ENCODE measurements at places on chromosomes 2 and 18. TPM values are rescaled to one million over a fixed set of nuclear protein-coding genes. Genes with fewer than 3 reads are reported as not detected.

DNA sequence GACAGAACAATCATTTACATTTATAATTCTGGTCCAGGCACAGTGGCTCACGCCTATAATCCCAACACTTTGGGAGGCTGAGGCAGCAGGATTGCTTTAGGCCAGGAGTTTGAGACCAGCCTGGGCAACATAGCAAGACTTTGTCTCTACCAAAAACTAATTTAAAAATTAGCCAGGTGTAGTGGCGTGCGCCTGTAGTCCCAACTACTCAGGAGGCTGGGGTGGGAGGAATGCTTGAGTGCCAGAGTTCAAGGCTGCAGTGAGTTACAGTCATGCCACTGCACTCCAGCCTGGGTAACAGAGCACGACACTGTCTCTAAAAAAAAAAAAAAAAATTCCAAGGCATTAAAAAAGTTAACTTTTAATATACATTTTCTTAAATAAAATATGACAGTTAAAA lies 88.1 kb downstream of the PLEKHM3 start:
- no peak for DNase-seq

TRABD2A gene
- polyA plus RNA-seq: 1.6 TPM

ALK gene
- 15.9 TPM for polyA plus RNA-seq

GRCh38 chr2:189188115-189188805 lies 8.7 kb upstream of the COL5A2 start:
- DNase-seq: peak; percentile 55

DNA sequence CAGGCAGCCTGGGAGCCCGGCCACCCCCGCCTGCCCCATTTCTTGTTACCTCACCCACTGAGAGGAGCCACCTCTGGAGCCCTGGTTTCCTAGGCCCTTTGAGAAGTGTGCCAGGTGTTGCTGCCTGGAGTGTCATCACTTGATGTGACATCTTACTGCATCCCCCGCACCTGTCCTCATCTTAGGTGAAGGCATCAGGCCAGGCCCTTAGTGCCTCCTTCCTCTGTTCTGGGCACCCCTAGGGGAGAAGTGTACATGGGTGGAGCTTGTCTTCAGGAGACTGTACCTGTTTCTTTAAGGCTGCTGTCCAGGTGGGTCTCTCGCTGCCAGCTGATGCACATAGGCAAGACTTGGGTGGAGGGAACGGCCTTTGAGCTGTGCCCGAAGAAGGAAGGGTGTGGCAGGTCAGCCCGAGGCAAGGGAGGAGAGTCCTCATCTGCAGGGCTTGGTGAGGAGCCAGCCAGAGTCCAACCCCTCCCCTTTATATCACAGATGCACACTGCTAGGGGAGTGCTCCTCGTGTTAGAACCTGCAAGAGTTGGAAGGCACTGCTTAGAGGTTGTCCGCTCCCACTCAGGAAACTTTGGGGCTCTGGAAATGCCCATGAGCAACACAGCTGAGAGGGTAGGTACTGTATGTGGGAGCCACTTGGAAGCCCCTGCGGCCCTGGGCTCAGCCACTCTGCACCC lies 45.9 kb downstream of the NCK2 start:
- DNase-seq: no peak

GRCh38 chr2:113024764-113025163 lies 19.5 kb downstream of the IL36A start:
- no peak for DNase-seq

MEIS1 gene
- 118 TPM for polyA plus RNA-seq

- no peak for DNase-seq
Observed at GRCh38 chr2:229470781-229471180, 199.7 kb upstream of the PID1 start.

ARHGEF4 gene
- 203 TPM for polyA plus RNA-seq

- DNase-seq: no peak
Observed at GRCh38 chr18:43934322-43934721, 657.0 kb upstream of the SYT4 start.

DNA sequence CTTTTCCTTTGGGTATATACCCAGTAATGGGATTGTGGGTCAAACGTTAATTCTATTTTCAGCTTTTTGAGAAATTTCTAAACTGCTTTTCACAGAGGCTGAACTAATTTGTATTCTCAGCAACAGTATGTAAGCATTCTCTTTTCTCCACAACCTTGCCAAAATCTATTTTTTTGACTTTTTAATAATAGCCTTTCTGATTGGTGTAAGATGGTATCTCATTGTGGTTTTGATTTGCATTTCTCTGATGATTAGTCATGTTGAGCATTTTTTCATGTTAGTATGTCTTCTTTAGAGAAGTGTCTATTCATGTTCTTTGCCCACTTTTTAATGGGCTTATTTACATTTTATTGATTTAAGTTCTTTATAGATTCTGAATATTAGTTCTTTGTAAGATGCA lies 145.5 kb downstream of the TRABD2A start:
- DNase-seq: no peak

DNA sequence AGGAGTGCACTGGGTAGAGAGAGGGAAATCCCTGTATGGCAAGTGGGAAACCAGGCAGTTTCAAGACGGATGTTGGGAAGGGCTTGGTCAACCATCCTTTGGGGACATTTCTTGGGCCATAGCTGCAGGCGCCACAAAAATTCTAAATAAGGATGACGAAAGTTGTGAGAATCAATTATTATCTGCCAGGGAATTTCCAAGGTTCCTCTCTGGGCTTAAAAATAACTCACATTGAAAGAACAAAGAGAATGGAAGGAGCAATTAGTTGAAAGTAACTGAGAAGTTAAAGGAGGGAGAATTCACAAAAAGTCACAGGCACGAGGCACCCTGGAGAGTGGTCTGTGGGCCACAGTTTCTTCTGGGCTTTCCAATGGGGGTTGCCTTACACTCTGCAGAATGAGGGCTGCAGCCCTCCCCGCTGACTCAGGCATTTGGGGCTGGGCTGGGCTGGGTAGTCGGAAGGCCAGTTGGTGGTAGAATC lies 195.7 kb downstream of the SMAD7 start:
- no peak for DNase-seq

DNA sequence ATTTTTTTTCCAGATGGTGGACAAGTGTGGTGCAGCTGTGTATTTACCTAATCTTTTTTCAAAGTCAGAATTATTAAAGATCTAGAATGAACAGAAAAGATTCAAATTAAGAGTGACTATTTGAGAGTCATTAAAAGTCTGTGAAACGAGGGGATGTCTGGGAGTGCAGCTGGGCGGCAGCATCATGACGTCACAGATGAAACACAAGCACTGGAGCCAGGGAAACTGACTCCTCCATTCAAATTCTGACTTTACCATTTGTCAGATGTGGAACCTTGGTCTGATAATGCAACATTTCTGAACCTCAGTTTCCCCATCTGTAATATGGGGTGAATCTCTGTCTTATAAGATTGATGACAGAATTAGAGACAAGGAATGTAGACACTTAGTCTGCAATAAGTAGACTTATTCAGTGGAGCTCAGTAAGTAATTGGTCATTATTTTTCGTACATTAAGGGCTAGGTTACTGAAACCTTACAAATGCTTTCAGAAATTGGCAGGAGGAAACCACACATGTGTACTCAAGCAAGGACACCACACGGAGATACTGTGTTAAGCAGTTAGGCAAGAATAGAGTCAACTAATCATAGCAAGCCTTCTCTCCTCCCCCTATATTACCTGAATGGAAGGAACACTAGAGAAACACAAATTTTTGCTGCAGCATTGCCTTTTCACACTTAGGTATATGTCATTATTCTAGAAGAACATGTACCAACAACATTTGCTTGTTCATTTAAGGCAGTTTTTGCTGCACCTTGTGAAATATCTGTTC lies 27.8 kb upstream of the CXXC1 start:
- DNase-seq: no peak

CDH20 gene
- polyA plus RNA-seq: 42.9 TPM

- no peak for DNase-seq
Observed at GRCh38 chr18:26943906-26944305, 78.4 kb upstream of the AQP4 start.

All from spinal cord (tissue), 10 donors.